ENCODE measurements at places on chromosomes 7 and 10.

DNA sequence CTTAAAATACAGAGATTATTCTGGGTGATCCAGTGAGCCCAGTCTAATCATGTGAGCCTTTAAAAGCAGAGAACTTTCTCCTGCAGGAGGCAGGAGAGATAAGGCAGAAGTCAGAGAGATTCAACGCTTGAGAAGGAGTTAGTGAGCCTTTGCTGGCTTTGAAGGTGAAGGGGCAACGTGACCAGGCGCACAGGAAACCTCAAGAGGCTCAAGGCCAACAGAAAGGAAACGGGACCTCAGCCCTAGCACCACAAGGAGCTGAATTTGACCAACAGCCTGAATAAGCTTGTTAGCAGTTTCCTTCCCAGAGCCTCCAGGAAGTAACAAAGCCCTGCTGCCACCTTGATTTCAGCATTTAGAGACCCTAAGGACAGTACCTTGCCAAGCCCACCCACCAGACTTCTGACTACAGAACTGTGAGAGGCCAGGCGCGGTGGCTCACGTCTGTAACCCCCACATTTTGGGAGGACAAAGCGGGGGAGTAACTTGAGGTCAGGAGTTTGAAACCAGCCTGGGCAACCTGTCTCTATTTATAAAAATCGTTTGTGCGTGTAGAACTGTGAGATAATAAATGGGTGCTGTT, 87.3 kb upstream of the KAT6B start:
- no peak for DNase-seq

GRCh38 chr7:139095194-139095659, 14.3 kb downstream of the ZC3HAV1 start:
- DNase-seq: peak; percentile 78

DNA sequence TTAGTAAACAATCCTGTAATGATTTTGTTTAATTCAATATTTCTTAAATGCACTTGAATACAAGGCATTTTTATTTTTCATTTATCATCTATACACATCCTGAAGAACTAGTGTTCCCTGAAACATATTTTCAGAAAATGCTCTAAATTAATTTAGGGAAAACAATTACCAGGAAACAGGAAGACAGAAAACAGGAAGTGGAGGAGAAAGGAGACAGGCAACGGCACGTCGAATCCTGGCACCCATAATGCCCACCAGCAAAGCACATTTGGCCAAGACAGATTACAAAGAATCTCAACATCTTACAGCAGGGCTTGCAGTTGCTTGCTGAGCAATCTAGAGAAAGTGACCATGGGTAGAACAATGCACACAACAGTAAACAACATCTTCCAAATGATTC, 571.1 kb downstream of the GRID1 start:
- no peak for DNase-seq

DNA sequence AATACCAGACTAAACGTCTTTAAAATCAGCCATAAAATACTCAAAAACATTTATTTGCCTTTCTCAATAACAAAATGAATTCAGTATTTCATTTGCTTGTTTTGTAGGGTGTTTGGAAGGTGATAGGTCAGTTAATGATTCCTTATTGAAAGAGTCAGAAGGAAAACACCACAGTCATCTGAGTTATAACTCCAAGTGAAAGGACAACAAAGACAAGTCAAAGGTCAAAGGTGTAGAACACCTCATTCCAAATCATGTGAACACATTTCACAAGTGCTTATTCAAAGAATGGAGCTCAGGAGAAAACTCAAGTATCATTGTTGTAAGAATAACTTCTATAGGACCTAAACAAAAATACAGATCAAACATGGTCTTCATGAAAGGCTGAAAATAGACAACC, 318.6 kb upstream of the PHF14 start:
- no peak for DNase-seq

DNA sequence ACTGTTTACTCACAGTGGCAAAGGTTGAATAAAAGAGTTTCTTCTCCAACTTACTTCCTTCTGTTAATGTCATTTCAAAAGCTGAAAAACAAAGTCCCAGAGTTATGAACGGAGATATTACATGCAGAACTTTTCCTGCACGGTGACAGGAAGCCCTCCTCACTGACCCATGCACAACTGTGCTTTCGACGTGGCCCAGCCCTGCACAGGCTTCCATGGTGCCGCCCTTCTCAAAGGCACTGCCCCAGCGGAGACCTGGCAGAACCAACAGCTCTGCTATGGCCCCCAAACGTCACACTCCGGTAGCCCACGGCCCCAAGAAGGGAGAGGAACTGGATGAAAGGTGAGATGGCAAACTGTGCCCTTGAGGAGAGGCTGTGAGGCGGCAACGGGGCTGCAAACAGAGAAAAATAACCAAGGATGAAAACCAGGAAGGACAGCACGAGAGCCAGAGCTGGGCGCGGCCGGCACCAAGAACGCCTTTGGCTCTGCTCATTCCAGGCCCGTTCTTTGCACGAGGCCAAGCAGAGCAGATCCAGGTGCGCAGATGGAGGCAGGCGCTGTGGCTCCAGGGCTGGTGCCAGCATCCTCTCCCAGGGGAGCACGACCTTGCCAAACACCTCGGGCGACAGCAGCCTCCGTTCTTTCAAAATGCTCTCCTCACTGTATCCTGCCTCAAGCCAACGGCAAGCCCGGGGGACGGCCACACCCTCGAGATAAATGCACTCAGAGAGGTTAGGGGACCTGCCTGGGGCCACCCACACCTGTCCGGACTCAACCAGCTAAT, 7.0 kb upstream of the FUOM start:
- DNase-seq: no peak

GRCh38 chr10:103232772-103233488, 12.8 kb upstream of the RPEL1 start:
- DNase-seq: no peak

Measured in activated effector memory CD4-positive, alpha-beta T cell treated with Interleukin-2 at 50 U/mL for 16 hours (primary cell).